CD4-positive, alpha-beta T cell treated with Interleukin-2 at 100 ng/mL for 4 hours (primary cell): ENCODE measurements at places on chromosomes 2 and 18.
A peak's percentile ranks its signal among the peaks of the same experiment; 100 is the strongest.

DNA sequence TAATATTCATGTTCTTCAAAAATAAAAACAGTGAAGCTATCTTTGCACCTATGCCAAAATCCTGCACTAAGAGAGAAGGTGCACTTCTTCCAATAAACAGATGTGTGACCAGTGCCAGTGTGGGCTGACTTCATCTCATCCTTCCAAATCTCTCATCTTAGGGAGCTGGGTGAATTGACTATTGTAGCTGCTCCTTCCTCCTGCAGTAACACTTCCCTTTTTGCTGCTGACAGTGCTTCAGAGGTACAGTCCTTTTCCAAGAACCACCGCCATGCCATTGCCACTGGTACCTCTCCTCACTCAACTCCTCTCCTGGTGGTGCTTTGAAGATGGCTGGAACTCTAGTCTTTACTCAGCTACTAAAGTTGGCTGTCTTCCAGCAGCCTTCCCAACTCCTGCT, 42.1 kb upstream of the ARHGAP25 start:
- no peak for DNase-seq

DNA sequence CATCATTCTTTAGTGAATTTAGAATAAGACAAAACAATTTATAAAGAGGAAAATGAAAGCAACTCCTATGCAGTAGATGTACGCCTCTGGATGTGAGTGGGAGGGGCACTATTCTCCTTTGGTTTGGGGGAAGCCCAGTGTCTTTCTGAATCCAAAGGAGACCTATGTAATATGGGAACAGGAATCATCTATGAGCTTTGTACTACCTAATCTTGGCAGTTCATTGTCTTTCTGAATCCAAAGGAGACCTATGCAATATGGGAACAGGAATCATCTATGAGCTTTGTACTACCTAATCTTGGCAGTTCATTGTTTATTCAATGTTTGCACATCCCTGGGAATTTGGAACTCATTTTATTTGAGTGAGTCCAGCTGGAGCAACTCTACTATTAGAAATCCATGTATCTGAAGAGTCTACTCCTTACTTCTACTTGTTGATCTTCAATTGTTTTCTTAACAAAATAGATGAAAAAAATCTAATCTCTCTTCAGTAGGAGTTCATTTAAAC, 401.1 kb upstream of the LRATD1 start:
- no peak for DNase-seq

- no peak for DNase-seq
These were observed 99.7 kb downstream of the SLC8A1 start for GRCh38 chr2:40352041-40352702.

GRCh38 chr18:13376841-13377351, 158.3 kb downstream of the LDLRAD4 start:
- DNase-seq, result peak; percentile 71

- DNase-seq, result no peak
These were observed 90.4 kb downstream of the SCN3A start for GRCh38 chr2:165113414-165113813.

- no peak for DNase-seq
These were observed 63.8 kb downstream of the SOWAHC start for GRCh38 chr2:109677835-109678580.

- no peak for DNase-seq
These were observed 47.8 kb upstream of the FZD7 start for GRCh38 chr2:201985728-201986462.

GRCh38 chr2:17052001-17052400, 386.4 kb upstream of the CYRIA start:
- DNase-seq, result no peak

- DNase-seq, result no peak
These were observed 57.7 kb downstream of the THADA start for GRCh38 chr2:43538034-43538670.

DNA sequence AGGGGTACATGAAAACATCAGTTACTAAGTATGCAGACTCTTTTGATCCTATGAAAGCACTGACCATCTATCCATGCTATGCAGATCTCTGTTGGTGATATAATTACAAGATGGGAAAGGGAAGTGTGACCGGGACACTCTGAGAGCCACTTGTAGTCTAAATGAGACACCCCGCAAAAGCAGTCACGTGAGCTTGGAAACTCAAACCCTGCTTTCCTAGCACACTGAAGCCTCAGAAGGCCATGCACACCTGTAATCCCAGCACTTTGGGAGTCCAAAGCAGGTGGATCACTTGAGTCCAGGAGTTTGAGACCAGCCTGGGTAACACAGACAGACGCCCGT, 137.5 kb downstream of the INO80D start:
- DNase-seq, result no peak

DNA sequence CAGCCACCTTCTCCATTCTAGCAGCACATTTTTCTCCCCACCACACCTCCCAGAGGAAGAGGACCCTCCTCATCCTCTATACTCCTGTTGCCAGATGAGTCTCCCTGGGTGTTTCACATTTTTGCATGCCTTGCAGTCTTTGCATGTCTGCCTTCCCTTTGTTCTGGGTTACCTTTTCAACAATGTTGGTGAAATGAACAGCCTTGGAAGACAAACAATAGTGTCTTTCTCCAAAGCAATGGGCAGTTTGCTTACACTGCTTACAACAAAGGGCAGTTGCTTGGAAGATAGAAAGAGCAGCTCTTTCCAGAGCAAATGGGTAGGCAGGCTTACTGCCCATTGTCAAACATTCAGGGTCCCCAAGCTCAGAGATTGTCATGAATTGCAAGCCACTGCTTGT, 14.5 kb upstream of the SEH1L start:
- no peak for DNase-seq

DNA sequence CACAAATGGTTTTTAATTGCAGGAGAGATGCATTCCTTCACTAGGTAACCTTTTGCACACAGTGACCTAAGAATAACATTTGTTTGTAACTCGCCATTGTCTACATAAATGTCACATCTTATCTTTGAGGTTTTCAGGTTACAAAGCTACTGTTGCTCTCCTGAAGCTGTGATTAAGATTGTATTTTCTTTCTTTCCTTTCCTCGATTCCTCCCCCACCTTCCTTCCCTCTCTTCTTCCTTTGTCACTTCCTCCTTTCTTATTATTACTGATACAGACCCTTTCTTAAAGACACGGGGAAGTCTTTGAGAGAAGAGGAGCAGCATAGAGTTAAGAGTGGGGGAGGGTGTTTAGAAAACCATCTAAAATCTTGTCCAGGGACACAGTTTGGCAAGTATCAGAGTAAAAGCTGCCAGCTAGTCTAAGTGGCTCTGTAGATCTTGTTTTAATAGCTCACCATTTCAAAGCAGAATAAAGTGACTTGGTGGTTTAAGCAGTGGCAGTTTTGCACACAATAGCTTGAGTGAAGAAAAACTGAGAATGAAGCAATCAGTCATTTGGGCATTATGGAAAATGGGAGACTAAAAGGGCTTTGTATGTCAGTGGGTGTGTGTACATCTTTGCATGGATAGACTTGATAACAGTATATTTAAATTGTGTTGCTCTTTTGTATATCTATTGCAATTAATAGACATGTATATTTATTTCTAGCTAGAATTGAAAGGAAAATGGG, 10.9 kb downstream of the CERS6 start:
- DNase-seq, result no peak

- DNase-seq, result peak; percentile 24
These were observed 5.9 kb upstream of the ATP5MC3 start for GRCh38 chr2:175187378-175187777.

DNA sequence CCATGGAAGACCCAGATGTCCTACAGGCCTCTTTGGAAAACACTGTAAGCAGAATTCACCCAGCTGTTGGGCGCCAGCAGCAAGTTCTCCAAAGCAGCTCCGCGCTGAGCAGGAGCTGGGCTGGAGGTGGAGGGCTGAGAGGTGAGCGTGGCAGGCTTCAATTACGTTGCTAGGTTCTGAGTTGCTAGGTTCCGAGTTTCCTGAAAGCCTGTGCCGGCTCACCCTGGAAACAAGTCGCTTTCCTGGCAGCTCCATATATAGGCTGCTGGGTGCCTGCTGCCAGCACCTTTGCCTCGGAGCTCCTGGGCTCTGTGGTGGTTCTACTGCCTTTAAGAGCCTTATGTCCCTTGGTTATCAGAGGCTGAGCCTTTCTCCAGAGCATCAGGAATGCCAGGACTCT, 14.4 kb upstream of the EGR4 start:
- DNase-seq, result no peak

GRCh38 chr2:51710222-51710621, 678.3 kb upstream of the NRXN1 start:
- DNase-seq, result no peak

DNA sequence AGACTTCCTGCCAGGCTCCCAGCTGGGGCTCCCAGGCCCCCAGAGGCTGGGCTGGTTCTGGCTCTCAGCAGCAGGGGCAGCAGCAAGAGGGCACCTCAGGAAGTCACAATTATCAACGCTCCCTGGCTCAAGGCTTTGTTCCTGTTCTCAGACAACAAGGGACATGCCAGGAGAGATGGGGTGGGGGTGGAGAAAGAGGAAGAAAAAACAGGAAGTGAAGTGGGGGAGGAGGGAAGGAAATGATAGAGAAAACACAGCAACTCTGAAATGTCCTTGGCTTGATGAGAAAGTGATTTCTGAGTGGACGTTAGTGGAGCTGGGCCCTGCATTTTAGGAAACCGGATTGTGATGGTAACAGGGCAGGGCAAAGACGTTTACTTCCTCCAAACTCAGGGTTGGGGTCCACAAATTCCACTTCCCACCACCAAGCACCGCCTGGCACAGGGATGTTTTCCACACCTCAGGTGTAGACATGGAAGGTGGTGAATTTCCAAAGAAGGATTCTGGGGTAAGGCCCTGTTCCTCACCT, 40.4 kb downstream of the CYRIA start:
- DNase-seq, result peak; percentile 10

GRCh38 chr18:29250259-29250658, 1073.3 kb upstream of the CDH2 start:
- DNase-seq, result no peak

DNA sequence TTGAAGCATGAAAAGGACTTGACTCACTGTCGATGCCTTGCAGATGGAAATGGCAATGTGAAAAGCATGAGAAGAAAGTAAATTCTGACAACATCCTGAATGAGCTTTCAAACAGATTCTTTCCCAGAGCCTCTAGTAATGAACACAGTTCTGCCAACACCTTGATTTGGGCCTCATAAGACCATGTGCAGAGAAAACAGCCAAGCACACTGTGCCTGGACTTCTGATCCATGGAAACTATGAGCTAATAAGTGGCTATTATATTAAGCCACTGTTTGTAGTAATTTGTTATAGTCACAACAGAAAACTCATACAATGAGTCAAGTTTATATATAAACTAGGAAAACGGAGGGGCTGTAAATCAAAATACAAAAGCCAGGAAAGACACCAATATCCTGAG, 477.3 kb downstream of the MBD2 start:
- DNase-seq, result no peak

DNA sequence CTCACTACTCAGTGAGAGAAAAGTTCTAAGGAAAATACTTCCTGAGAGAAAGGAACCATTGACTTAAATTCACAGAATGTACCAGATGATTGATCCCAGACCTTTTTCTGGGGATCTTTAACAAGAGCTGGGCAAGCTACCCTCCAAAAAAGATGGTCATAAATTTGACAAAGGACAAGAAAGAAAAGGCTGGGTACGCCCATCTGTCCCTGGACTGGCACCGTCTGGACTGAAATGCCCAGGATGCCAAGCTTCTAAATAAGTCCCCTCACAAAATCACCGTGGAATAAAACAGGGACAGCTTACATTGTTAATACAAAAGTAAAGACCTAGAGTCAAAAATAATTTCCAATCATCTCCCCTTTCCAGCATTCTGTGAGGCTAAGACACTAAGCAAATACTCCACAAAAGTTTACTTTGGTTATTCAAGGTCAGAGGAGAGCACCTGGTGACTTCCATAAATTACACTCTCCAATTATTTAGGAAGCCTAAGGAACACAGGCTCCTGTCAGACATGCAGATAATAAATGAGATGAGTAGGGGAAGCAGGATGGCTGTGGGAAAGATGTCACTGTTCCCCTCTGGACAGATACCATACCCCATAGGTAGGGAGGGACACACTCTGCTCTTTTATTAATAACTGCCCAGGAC, 69.9 kb downstream of the UXS1 start:
- DNase-seq, result no peak

DNA sequence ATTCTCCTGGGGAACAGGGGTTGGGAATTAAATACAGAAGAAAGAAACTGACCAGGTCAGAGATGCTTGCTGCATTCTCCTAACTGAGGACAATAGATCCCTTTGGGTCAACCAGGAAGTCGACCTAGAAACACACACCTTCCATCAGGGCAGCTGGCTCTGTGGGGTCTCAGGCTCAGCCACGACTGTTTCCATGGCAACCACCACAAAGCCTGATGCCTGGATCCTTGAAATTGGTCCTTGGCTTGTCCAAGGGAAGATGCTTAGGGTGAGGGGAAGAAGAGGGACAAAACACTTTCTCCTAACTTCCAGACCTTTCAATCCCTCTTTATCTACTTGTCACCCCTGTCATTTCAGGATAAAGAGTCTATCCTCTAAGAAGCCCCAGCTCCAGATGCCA, 194.4 kb downstream of the ALK start:
- no peak for DNase-seq

GRCh38 chr18:8288472-8289195, 320.6 kb upstream of the RAB12 start:
- no peak for DNase-seq

DNA sequence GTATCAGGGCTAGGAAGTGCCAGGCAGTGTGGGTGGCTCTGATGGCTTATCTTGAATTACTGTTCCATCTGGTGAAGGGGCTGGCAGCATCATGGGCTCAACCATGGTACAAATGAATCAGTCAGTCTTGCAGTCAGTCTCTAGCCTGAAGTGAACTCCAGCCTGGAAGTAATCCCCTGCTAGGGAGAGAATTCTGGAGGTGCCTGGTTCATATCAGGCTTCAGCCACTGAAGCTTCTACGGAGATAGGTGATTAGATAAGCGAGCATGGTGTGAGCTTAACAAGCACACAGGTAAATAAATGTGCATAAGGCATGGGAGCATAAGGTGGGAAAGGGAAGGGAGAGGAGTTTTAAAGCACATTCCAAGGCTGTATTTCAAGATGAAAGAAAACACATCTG, 541.7 kb downstream of the MBD2 start:
- no peak for DNase-seq

DNA sequence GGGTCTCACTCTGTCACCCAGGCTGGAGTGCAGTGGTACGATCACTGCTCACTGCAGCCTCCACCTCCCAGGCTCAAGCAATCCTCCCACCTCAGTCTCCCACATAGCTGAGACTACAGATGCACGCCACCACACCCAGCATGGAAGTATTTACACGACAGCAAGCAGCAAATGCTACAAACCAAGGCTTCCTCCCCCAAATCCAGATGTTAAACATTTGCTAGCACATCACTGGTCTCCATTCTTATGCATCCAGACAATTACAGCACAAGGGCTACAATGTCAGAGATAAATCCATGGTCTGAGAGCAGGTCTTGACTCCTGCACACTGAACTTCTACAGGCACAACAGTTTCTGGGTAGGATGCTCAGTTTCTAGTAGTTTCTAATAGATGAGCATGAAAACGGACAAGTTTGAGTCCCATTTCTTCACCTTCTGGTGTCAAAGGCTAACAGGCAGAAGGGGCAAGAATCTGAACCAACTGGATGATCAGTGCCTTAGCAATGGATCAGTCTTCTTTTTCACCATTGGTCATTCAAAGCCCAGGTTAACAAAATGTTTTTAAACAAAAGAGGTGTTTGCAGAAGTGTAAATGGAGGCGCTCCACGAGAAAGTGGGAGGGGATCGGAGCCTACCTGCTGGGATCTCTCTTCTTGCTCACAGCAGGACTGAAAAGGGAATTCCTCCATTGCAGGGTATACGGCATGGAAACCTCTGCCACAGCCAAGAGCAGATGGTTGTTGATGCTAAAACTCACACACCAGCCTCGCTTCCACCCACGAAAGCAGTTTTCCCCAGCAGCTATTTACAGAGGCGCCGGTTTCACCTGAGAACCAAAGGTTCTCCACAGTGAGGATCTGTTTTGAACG, 135.0 kb upstream of the ARL4C start:
- no peak for DNase-seq
